Spinal cord (tissue), 10 donors: ENCODE measurements at places on chromosomes 13 and 19. TPM values are rescaled to one million over a fixed set of nuclear protein-coding genes. Genes with fewer than 3 reads are reported as not detected.

ADGRE1 gene
- not detected for total RNA-seq

CPT1C gene
- 23.2 TPM for total RNA-seq

IZUMO2 gene
- total RNA-seq = not detected

SOX1 gene
- total RNA-seq = 1.6 TPM

GRCh38 chr19:11378319-11379189 is 4.1 kb downstream of the SWSAP1 start:
- H3K36me3 ChIP-seq = peaks cover 21% of the 10 kb centered on the region
- peaks cover 22% of the 10 kb centered on the region for H3K27me3 ChIP-seq
- H3K27ac ChIP-seq = no peak overlapping the region
- no peak for DNase-seq
- peaks cover 57% of the 10 kb centered on the region for H3K4me1 ChIP-seq

DNA sequence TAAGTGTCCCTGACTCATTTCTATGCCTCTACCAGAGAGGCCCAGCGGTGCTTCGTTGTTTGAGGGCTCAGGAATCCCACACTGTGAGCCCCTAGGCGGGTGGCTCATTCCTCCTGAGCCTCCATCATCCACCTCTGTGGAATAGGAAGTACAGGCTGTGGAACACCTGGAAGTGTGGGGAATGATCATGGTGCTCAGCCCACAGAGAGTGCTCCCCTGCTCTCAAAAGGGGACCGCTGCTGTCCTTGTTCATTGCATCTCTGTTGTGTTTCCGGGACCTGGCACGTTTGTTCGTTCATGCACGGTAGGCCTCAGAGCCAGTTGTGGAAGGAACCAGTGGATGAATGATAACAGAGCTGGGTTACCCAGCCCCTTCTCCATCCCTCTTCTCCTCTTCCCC is 1.2 kb downstream of the ACP7 start:
- no peak for DNase-seq
- H3K27me3 ChIP-seq = peaks cover 46% of the 10 kb centered on the region
- no peak overlapping the region for H3K27ac ChIP-seq
- H3K4me1 ChIP-seq = peaks cover 9% of the 10 kb centered on the region
- H3K4me3 ChIP-seq = no peak overlapping the region

- no peak overlapping the region for H3K27ac ChIP-seq
- H3K4me1 ChIP-seq = peaks cover 12% of the 10 kb centered on the region
- peaks cover 11% of the 10 kb centered on the region for H3K36me3 ChIP-seq
- no peak overlapping the region for H3K4me3 ChIP-seq
- no peak for DNase-seq
- H3K27me3 ChIP-seq = no peaks in the 10 kb centered on the region
Observed at GRCh38 chr13:44389060-44389666, 15.5 kb downstream of the SERP2 start.

DNA sequence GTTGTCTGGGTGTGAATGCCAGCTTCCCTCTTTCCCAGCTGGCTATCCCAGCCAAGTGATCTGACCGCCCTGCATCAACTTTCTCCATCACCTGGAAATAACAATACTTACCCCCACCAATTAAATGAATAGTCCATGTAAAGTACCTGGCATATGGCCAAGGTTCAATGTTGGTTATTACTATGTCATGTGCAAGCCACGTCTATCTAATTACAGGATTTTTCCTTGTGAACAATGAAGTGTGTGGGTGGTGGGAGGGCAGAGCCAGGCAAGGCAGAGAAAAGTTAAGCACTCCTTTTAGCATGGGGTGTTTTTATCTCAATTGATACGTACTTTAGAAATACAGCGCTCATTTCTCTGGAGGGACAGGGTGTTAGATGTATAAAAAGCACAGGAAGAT is 121.1 kb downstream of the NHLRC3 start:
- no peaks in the 10 kb centered on the region for H3K27me3 ChIP-seq
- H3K4me3 ChIP-seq = no peak overlapping the region
- H3K36me3 ChIP-seq = no peaks in the 10 kb centered on the region
- H3K4me1 ChIP-seq = peaks cover 2% of the 10 kb centered on the region
- no peak for DNase-seq

GRCh38 chr19:50793558-50794065 is 3.4 kb downstream of the ACP4 start:
- H3K27me3 ChIP-seq = no peaks in the 10 kb centered on the region
- H3K4me3 ChIP-seq = no peak overlapping the region
- no peak for DNase-seq

DNA sequence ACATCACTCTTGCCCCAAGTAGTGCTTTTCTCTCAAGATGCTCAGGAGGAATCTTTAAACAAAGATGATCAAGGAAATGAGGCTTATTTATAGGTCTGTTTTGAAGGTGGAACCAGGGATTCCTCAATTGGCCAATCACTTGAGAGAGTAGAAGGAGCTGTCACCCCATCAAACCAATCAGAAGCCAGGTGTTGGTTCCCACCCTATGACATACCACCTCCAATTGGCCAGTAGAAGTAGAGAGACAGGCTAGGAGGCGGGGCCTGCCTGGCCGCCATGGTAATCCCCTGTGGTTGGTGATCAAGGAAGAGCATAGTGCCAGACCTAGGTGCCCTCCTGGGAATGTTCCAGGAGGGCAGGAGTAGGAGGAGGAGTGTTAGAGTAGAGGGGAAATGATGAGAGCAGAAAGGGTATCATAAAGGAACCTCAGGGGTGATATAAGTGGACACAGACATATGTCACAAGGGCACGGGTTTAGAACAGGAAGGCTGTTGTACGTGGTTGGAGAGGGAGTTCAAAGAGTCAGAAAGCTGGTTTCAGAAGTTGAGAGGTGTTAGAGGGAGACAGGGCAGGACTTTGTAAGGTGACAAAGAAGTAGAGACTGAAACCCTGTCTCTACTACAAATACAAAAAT is 10.5 kb downstream of the PMIS2 start:
- peaks cover 2% of the 10 kb centered on the region for H3K27me3 ChIP-seq
- no peaks in the 10 kb centered on the region for H3K36me3 ChIP-seq
- H3K27ac ChIP-seq = no peak overlapping the region
- no peaks in the 10 kb centered on the region for H3K4me1 ChIP-seq
- no peak for DNase-seq

- H3K36me3 ChIP-seq = no peaks in the 10 kb centered on the region
- DNase-seq = no peak
- no peak overlapping the region for H3K27ac ChIP-seq
- no peak overlapping the region for H3K4me3 ChIP-seq
Observed at GRCh38 chr13:80547341-80547740, 206.4 kb upstream of the SPRY2 start.

DNA sequence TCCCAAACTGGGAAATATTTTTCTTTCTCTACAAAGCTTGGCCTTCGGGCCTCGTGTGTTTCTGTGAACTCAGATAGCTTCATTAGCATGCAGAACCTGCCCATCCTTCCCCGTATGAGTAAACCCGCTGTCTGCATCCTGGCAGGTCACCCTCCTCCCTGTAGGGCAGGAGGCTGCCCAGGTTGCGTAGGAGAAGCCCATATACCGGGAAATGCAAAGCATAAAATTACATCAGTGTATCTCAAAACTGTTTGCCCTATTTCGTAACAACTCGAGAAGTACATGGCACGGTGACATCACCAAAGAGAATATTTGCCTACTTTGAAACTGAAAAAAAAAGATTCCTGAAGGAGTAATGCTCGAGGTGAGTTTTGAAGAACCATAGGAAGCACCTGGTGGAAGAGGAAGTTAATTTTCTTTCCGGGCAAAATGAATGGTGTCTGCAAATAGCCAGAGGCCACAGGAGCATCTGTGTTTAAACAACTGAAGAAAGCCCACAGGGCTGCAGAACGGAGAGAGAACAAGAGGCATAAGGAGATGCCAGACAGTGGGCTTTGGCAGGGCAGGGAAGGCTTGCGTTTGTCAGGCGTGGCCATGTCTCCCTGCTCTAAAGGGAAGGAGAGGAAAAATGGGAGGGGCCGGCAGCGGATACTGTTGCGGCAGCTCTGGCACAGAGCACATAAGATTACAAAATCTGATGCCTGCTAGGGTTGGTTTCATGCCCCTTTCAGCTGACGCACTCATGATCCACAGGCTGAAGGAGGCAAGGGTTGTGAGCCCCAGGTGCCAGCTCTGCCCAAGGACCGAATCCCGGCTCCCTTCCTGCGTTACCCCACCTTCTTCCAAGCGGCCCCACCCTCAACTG is 81.4 kb downstream of the IRS2 start:
- H3K4me3 ChIP-seq = no peak overlapping the region
- H3K4me1 ChIP-seq = peaks cover 3% of the 10 kb centered on the region

GRCh38 chr19:4571305-4571917 is 11.9 kb upstream of the SEMA6B start:
- peaks cover 26% of the 10 kb centered on the region for H3K36me3 ChIP-seq
- no peaks in the 10 kb centered on the region for H3K27me3 ChIP-seq
- H3K27ac ChIP-seq = no peak overlapping the region
- DNase-seq = no peak
